ENCODE measurements at places on chromosomes 1 and 21.

DNA sequence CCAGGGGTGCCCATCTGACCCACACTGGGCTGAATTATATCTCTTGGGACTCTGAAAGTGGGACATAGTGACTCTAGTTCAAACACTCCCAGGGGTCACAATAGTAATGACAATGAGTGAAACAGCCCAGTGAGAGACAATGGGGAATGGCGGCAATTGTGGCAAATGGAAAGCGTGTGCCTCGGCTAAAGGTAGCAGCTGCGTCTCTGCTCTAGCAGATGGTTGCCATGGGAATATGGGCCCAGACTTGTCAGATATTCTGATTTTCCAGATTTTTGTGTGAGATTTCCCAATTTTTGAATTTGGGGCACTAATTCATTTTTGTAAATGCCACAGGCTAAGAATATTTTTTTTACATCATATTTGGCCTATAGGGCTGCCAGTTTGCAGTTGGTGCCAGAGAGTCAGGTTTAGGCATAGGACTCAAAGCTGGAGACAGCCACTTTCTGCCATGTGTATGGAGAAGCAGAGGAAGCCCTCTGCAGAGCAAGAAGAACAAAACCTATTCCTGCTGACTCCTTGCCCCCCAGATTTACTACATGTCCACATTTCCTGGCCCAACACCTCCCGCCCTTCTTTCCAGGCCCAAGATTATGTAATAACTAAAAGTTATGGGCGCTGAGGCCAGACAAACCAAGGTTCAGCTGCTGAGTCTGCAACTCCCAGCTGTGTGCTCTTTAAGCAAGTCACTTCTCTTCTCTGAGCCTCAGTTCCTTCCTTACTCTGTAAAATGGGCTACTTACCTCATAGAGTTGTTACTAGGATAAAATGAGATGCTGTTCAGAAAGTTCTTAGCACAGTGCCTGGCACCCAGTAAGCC, 21.6 kb upstream of the PTP4A2 start:
- no peak for DNase-seq

DNA sequence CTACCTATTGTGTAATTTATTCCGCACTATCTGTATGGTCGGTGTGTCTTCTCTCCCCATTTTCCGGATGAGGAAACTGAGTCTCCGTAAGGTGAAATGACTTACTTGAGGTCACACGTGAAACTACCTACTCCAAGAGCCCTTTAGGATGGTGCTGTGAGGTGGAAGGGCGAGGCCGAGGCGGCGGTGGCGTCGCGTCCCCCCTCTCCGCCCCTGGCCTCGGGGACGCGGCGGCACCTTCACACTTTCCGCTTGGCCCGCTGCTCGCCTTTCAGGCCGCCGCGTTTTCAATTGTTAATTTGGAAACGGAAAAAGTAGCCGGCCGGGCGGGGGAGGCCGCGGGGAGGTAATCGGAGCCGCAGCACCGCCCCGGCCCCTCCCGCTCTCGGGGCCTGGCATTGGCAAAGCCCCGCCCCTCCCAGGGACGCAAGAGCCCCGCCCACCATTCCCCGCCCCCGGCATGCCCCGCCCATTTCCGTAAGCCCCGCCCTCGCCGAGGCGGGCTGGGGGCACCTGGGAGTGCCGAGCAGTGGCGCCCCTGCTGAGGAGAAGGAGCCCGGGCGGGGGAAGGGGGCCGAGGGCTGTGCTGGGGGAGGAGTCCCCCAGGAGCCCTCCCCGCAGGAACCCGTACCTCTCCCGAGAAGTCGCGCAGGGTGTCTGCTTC, 18.6 kb downstream of the KCNQ4 start:
- peak; percentile 78 for DNase-seq

DNA sequence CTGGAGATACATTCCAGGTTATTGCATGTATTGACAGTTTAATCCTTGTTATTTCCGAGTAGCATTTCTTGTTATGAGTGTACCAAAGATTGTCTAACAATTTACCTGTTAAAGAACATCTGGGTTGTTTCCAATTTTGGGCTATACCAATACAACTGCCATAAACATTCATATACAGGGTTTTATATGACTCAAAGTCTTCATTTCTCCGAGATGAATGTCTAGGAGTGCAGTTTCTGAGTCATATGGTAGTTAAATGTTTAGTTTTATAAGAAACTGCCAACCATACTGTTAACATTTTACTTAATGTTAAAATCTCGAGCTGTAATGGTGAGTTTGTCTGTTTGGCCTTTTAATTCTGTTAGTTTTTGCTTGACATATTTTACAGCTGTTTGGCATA, 10.0 kb downstream of the RAB4A start:
- no peak for DNase-seq

DNA sequence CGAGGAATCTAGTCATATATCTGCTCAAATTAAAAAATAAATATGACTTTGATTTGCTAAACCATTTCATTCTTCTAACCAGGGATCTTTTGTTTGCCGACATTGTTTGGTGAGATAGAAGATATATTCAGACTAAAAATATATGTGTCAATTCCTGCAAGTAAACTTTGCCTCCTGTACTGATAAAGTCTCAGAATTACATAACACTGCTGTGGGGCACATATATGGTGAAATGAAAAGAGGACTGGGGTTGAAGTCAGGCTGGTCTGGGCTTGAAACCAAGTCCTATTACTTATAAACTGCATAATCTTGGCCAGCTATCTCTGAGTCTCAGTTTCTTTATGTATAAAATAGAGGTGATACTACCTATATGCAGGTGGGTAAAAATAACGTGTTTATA, 9.8 kb downstream of the SCMH1 start:
- no peak for DNase-seq

DNA sequence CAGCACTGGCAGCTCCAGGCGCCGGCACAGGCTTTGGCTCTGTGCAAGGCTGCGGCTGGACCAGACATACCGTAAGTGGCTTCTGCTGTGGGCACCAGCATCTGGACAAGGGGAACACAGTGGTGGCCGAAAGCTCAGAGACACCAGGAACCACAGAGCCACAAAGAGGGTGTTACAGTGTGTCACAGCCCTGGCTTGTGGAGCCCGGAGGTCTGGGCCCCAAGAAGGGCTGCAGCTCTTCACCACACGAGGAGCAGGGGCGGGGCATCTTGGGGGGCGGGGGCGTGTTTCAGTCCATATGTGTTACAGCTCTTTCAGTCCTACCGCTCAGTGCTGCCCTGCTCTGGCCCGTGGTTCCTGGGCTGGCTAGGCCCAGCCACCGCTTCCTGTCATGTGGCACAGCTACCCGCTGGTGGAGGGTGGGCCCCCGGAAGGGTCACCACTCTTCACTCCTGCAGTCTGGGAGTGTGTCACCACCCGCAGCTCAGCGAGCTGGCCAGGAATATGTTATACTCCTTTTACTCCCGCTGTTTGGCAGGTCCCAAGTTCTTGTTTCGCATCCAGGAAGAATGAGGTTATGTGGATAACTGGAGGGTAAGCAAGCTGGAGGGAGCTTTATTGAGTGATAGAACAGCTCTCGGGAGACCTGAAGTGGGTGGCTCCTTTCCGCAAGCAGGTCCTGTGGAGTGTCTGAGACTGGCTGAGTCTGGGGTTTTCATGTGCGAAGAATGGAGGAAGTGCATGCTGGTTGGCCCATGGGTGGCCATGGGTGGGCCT, 3.3 kb upstream of the LSM10 start:
- DNase-seq: no peak

DNA sequence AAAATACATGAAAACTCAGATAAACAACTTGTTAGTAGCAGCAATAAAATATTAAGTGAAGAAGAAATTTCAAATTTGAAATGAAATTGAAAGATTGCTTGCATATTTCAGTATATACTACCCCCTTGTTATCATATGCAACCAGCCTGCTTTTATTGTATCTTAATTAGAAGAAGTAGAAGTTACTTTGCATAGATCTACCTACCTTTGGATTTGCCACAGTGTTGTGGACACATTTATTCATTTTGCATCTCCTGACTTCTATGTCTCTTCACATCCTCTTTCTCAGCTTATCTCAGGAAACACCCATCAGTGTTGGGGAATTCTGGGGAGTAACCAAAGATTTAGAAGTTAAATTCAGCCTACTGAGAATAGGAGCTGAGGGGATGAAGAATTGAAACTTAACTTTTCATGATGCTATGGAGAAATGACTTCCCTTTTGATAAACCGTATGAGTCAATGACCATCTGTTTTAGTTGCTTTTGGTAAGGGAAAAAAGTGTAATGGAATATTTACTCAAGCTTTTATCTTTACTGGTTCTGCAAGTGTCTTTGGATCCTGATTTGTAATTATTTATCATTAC, 96.9 kb downstream of the RGL1 start:
- no peak for DNase-seq

- DNase-seq: no peak
Observed at GRCh38 chr1:23452011-23452411, 27.5 kb upstream of the TCEA3 start.

Data from memory B cell (primary cell).